ENCODE measurements at places on chromosomes 6 and 20.

DNA sequence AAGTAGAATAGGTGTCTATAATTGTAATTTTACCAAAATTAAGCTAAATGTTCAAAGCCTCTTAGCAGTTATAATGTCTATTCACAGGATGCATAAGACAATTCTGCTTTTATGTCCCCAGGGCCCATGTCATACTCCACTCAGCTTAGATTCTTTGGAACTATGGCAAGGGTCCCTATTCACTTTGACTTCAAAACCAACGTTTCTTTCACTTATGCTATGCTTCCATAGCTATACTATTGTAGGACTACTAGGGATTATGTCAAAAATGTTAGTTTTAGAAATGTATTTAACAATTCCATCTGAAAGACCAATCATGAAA is 15.8 kb upstream of the ADGRG6 start:
- DNase-seq, result no peak

DNA sequence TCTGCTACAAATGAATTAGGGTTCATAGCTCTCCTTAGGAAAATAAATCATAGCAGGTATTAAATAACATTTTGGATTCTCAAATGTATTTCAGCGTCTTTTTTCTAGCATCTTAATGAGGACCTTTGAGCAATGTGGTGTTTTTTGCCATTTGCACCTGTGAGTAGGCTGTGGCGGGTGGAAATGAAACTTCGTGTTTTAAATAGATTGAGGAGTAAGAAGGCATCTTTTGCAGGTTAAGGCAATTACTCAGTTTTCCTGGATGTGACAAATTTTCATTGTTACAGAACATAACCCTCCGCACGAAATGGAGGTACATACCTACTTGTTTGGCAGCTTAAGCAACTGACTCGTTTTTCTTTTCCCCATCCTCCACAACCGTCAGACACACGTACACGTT is 708.9 kb upstream of the NRSN1 start:
- no peak for DNase-seq

GRCh38 chr6:77440206-77440976 is 22.9 kb downstream of the HTR1B start:
- no peak for DNase-seq

GRCh38 chr6:3724451-3725144 is 26.9 kb downstream of the PXDC1 start:
- no peak for DNase-seq

DNA sequence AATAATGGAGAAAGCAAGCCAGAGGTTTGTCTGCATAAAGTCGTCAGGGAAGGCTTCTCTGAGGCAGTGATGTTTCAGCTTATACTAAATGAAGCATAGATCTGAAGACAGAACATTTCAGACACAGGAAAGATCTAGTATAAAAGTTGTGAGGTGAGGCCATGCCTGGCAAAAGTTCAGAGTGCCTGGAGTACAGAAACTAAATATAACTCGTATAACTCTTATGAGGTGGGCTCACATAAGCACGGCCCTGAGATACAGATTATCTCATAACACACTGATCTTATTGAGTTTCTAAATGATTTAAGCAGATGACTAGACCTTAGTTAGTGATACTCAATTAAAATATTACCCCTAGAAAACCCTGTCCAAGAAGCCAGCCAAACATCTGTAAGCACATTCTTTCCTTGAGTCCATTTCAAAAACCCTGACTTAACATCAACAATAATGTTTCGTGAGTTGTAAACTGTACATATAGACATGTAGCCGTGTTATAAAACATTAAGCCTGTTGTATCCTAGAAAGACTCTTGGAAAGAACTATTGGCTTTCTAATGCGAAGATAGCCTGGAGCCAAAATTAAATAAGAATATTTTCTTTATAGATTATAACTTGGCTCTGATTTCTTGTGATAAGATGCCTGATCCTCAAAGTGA is 667.6 kb downstream of the TENT5A start:
- no peak for DNase-seq

DNA sequence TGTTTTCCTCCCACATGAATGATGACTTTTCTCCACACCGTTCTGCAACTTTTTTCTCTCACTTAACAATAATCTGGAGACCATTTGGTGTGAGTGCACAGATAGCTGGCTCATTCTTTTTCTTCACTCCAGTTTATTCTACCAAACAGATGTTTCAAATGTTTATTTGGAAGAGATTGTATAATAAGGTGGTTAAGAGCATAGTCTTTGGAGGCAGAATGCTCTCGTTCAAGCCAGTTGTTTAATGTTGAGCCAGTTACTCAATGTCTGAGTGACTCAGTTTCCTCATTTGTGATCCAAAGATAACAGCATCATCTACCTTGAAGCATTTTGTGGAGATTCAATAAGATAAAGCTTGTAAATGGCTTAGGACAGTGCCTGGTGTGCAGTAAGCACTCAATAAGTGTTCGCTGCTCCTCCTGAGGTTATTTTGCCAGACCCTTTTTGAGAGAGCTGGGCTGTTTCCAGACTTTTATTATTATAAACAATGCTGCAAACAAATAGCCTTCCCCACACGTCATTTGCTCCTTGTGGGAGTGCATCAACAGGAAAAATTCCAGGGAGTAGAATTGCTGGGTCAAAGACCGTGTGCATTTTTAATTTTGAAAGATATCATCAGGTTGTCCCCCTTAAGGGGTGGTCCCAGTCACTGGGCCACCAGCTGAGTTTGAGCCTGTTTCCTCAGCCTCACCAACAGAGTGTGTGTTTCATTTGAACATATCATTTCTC is 70.6 kb downstream of the VEGFA start:
- DNase-seq, result no peak

DNA sequence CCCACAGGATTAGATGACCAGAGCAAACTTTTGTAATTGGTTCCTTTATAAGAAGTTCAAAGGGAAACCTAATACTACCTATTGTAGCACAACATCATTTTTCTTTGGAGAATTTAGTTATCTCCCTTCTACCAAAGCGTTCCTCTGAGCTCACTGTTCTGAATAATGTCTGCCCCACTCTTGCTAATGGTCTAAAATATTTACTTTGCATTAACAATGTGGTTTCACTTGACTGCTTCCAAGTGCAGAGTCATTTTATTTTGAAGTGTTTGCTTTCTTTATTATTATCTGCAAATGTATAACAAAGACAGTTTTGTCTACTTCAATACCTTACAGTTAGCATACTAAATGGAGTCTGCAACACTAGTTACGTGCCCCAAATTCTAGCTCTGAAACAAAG is 15.0 kb downstream of the TRAPPC3L start:
- DNase-seq, result no peak

GRCh38 chr20:478949-479429 is 16.7 kb upstream of the TBC1D20 start:
- no peak for DNase-seq

DNA sequence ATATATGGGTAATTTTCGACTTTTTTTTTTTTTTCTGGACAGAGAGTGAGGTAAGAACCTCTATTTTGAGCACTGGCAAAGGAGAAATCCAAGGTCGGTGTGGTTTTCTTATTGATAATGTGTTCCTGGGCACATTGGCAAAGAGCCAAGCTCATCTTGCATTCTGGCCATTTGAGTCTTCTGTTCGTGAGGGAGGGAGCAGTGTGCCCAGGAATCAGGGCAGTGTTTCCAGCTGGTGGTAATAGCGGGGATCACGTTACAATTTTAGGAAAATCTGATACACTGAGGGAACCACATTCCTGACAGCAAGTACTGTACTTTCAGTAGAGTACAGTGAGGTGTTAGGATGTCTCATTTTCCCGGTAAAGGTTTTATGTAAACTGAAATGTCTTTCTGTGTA is 442.3 kb upstream of the MAP3K7 start:
- no peak for DNase-seq

DNA sequence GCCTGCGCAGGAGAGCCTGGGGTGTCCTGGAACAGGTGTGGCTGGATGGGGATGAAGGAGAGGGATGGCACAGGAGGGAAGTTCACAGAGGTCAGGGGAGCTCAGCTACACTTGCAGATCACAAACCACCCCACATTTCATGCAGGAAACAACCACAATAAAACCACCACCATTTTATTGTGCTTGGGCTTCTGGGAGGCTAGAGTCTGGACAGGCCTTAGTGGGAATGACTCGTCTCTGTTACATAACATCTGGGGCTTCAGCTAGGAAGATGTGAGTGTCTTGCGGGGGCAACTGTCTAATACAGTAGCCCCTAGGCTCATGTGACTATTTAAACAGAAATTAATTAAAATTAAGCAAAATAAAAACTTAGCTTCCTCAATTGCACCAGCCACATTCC is 33.4 kb downstream of the SNX5 start:
- no peak for DNase-seq

- DNase-seq, result no peak
Observed at GRCh38 chr6:119157506-119157815, 79.0 kb upstream of the FAM184A start.

DNA sequence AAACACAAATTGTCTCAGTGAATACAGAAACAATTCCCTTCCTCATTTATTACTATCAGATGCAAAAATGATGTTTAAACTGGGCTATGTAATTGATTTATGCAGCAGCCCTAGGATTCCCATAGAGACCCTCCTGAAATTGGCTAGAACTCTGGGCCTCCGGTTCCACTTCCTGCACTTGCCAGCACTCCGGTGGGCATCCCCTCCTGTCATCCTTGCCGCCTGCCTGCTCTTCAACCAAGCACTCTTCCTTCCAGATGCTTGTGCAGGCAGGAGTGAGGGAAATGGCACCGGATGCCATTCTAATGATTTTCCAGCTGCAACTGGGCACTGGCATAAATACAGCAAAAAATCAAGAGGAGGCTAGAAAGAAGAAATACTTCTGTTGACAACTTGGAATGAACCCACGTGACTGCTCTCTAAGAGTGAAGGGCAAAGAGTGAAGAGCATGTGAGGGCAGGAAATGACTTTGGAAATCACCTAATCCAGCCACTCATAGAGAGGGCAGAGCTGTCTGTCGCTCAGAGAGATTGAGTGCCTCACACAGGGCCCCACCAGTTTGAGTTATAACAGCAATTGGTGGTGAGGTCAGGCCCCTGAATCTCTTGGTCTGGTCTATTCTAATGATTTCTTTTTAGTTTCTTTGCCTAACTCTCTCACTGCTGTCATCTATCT is 3.7 kb upstream of the NEDD9 start:
- DNase-seq, result no peak

DNA sequence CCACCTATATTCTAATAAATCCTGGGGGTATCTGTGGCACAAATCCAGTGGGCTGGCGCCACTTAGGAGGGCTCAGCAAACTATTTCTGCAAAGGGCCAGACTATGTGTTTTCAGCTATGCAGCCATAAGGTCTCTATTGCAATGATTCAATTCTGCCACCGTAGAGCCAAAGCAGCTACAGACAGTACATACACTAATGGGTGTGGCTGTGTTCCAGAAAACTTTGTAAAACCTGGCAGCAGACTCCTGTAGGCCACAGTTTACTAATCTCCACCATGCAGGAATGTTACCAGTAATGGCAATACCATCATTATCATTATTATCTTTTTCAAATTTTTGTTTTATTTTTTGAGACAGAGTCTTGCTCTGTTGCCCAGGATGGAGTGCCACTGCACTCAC is 65.7 kb downstream of the SULF2 start:
- DNase-seq, result no peak

- no peak for DNase-seq
Observed at GRCh38 chr6:79302341-79302740, 67.9 kb upstream of the HMGN3 start.

GRCh38 chr6:90469906-90470305 is 117.0 kb downstream of the MAP3K7 start:
- no peak for DNase-seq

- peak; percentile 35 for DNase-seq
Observed at GRCh38 chr20:32999603-33000250, 4.5 kb downstream of the SUN5 start.

GRCh38 chr6:73264446-73264845 is 1.4 kb upstream of the KHDC1 start:
- no peak for DNase-seq

- no peak for DNase-seq
Observed at GRCh38 chr6:13331516-13332348, 3.4 kb upstream of the TBC1D7 start.

DNA sequence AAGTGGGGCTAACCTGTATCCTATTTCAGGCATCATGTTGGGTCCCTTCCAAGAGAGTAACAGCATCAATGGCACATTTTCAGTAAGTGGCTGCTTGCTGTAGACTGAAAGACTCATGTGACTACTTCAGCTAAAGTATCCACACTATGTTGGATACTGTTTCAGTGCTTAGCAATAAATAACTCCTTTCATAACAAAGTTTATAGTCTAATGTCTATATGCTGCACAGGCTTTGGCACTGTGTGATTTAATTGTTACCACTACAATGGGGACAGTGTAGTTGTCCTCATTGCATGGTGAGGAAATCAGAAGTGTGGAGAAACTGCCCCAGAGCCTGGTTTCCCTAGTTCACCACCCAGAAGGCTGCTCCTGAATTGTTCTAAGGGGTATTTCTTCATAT is 318.0 kb upstream of the PTCHD4 start:
- no peak for DNase-seq

DNA sequence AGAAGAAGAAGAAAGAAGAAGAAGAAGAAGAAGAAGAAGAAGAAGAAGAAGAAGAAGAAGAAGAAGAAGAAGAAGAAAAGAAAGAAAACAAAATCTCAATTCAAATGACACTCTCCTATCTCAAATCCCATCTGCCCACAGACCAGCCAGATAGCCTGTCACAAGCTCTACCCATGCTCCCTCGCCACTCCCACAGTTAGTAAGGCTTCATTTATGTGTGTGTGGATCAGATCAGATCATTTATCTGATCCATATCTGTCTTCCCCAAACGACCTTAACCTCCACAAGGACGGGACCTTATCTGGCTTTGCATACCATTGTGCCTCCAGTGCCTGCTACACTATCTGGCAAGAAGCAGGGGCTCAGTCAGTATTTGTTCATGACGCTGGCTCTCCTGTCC is 81.9 kb upstream of the RREB1 start:
- no peak for DNase-seq

- DNase-seq, result no peak
Observed at GRCh38 chr6:2839982-2840748, 1.5 kb downstream of the SERPINB1 start.

GRCh38 chr6:85865420-85866369 is 223.0 kb upstream of the SYNCRIP start:
- DNase-seq, result no peak

GRCh38 chr6:21596145-21596948 is 2.8 kb downstream of the SOX4 start:
- peak; percentile 79 for DNase-seq

- no peak for DNase-seq
Observed at GRCh38 chr6:115947966-115948541, 112.6 kb downstream of the FRK start.

DNA sequence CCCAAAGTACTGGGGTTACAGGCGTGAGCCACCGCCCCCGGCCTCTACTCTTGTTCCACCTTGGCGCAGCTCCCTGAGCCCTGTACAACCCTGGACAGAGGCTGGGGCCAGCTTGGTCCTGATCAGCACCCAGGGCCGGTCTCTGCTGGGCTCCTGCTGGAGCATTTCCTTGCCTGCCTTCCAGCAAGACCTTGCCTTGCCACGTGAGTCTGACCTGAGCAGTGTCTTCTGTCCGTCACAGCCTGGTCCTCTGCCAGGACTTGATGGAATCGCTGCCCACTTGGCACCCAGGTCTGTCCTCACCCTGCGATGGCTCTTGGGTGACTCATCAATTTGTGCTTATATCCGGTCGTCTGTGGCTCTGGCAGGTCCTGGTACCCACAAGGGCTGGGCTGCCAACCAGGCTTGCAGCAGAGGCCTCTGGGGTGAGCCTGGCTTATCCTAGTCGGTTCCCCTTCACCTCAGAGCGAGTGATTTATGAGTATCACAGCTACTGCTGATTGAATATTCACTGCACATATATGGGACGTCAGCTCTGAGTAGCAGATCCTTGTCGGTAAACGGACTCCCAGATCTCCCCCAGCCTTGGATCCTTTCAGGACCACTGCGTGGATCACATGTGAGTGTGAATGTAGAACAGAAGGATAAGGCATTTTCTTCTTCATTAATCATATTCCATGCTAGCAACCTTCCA is 10.1 kb upstream of the SULF2 start:
- DNase-seq, result no peak

All from femur (tissue), 1 donor.